Right renal cortex interstitium (tissue), 3 donors: ENCODE measurements at places on chromosomes 12 and 14. TPM values are rescaled to one million over a fixed set of nuclear protein-coding genes. Genes with fewer than 3 reads are reported as not detected.

GRCh38 chr14:105034315-105035039 lies 13.6 kb upstream of the CDCA4 start:
- DNase-seq = no peak

DNA sequence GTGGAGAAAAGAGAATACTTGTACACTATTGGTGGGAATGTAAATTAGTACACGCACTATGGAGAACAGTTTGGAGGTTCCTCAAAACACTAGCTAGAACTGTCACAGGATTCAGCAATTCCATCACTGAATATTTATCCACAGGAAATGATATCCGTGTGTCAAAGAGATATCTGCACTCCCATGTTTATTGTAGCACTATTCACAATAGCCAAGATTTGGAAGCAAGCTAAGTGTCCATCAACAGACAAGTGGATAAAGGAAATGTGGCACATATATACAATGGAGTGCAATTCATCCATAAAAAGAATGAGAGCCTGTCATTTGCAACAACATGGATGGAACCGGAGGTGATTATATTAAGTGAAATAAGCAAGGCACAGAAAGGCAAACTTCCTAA lies 428.5 kb downstream of the CCDC91 start:
- DNase-seq = no peak

- peak; percentile 4 for DNase-seq
These were observed 994 bp downstream of the PRORP start for GRCh38 chr14:35123388-35123703.

DNA sequence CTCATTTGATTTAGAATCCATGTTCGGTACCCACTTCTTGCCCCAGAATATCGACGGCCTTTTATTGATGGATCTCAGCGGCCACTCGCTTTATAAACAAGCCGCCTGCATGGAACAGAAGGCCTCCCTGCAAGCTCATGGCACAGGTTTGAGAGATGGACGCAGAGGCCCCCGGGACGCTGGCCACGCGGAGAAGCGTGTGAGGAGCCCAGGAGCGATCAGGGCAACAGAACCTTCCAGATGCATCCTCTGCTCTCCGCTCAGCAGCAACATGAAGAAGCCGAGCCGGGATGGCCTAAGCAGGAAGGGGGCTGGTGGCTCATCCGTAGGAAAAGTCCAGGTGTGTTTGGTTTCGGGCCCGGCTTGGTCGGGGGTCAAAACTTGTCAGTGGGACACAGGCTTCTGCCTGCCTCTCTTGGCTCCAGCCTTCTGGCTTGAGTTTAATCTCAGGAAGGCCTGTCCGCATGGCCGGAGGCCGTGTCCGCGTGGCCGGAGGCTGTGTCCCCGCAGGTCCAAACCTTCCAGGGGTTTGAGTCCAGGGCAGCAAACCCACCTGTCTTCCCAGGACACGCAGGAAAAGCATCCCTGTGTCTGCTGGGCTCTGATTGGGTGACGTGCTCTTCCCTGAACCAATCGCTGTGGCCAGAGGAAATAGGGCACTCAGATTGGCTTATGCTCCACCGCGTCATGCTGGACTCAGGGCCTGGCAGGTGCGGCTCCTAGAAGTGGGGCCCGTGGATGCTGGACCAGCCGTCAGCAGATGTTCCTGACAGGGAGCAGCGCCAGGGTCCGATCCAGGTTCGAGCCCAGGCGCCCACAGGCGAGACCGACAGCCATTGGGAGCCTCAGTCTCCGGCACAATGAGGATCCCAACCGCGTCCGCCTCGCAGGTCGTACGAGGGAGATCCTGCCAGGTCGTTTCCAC lies 65.0 kb downstream of the GALNT9 start:
- no peak for DNase-seq

Gene SGPP1
- 32.5 TPM for polyA plus RNA-seq

Gene CPNE6
- polyA plus RNA-seq = not detected

DNA sequence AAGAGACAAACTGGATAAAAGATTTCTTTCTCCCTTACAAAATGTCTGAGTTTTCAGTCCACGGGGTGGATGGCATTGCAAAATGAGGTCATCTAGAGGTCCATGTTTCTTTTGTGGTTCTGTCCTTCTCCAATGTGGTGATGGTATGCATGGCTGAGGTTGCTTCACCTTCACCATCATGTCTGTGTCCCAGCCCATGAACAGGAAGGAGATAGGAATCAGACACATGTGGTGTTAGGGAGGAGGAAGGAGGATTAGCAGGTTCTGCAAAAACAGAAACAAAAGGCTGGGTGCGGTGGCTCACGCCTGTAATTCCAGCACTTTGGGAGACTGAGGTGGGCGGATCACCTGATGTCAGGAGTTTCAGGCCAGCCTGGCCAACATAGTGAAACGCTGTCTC lies 11.0 kb upstream of the AEBP2 start:
- no peak for DNase-seq

- DNase-seq = no peak
These were observed 5.1 kb downstream of the ASCL1 start for GRCh38 chr12:102962532-102962931.

- DNase-seq = no peak
These were observed 68.6 kb downstream of the C12orf50 start for GRCh38 chr12:87960566-87960965.

Gene STXBP6
- 9.2 TPM for polyA plus RNA-seq

- no peak for DNase-seq
These were observed 466.3 kb downstream of the GALC start for GRCh38 chr14:87526731-87527130.

DNA sequence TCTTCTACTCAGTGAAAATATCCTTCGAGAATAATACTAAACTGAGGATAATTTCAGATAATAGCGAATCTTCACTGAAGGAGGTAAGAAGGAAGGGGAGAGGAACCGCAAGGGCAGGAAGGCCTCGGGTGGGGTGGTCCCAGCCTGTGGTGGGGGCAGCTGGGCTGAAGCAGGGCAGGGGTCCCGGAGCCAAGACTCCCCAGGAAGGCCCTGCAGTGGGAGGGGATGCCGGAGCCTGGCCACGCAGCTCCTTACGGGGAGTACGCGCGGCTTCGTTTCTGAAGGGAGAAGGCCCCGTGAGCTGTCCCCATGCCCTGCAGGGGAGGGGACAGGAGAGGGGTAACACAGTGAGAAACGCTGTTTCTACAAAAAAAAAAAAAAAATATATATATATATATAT lies 21.2 kb downstream of the STX2 start:
- DNase-seq = no peak
